ENCODE measurements at places on chromosomes 12 and 14.

DNA sequence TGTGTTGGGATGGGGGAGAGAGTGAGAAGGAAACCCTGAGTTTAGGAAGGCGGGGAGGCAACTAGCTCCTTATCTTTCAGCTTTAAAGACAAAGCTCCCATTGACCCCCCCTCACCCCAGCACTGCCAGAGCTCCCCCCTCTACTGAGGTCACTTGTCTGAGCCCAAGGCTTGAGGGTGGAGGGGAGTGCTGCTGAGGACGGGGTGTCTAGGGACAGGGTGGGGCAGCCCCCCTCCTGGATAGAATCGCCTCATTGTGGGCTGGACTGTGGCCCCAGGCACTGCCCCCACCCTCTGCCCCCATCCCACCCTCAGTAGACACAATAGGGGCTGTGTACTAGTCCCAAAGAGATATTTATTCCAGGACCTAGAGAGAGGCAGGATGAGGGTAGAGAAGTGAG lies 3.0 kb downstream of the ERBB3 start:
- no peak for DNase-seq

- no peak for DNase-seq
Observed at GRCh38 chr12:4445156-4446101, at the start of gene FGF6. TSS of gene FGF6 (minus strand) at chr12:4445815. CDS start at chr12:4445570, 245 bp downstream.

DNA sequence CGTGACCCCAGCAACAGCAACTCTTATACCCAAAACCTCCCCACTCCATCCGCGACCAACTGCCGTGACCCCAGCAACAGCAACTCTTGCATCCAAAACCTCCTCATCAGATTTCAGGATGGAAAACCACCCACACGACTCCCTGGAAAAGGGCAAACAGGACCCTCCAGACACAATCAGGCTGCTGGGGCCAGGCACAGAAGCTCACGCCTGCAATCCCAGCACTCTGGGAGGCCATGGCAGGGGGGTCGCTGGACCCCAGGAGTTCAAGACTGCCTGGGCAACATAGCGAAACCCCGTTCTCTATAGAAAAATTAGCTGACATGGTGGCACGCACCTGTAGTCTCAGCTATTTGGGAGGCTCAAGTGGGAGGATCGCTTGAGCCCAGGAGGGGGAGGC lies 19.7 kb downstream of the PGAM5 start:
- no peak for DNase-seq

- no peak for DNase-seq
Observed at GRCh38 chr14:61256826-61257468, 24.2 kb downstream of the TMEM30B start.

GRCh38 chr12:116777245-116777644 lies 39.1 kb downstream of the RNFT2 start:
- no peak for DNase-seq

DNA sequence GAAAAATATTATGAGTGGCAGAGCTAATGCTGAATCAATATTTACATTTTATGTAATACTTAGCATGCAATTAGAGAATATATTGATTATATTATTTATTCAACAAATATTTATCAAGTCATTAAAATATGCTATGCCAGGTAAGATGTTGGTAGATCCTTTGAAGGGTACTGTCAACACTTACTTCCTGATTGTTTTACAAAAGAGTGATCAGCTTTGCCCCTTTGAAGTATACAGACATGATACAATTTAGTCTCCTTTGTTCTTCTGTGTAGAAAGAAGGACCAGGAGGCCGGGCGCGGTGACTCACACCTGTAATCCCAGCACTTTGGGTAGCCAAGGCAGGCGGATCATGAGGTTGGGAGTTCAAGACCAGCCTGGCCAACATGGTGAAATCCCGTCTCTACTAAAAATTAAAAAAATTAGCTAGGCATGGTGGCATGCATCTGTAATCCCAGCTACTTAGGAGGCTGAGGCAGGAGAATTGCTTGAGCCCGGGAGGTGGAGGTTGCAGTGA lies 73.9 kb upstream of the IFNG-AS1 start:
- no peak for DNase-seq

DNA sequence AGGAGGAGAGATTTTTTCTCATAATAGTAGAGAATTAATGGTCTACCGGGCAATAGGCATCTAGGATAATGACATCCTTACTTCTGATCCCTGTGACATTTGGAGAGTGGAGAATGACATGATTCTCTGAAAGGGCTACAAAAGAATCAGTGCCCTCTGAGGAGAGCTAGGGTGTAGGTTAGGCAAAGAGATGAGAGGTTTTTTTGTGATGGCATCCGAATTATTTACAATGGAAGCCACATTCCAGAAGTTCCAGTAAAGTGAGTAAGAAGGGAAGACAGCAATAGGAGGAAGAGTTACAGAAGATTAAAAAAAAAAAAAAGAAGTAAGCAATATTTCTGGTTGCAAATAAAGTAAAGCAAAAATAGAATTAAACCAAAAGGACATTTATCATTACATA lies 478.0 kb downstream of the RMST start:
- DNase-seq, result no peak

- DNase-seq, result no peak
Observed at GRCh38 chr12:66119870-66120241, 10.7 kb downstream of the LLPH start.

DNA sequence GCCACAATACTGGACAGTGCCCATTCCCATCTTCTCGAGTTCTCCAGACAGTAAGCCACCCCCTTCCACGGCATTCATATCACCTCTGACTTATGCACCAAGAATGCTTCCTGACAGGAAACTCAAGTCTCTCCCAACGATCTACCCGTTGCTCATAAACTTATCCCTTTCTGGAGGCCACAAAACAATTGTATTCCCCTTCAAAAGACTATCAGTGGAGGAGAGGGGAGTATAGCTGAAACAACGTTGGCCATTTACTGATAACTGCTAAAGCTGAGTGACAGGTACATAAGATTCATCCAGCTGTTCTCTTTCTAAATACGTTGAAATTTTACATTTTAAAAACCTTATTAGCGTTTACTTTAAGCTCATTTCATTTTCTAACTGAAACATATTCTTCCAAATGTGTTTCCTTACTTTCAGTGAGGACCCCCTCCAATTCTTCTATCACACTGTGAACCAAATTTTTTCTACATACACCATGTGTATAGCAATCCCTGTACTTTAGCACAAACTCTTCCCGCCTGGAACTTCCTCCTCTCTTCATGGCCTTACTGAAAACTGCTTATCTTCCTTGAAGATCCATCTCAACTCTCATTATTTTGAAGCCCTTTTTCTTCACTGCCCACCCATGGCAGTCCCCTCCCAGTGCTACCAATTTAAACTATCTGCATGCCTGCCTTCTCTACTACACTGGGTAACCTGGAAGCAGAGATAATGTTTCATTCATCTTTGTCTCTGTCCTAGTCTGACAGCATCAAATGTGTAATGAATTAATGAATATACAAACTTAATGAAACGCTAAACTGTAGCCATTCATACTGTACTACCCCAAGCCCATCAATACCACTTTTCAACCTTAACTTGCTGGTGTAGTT lies 28.8 kb downstream of the ATXN2 start:
- no peak for DNase-seq

GRCh38 chr12:40028296-40028695 lies 77.6 kb downstream of the SLC2A13 start:
- no peak for DNase-seq

DNA sequence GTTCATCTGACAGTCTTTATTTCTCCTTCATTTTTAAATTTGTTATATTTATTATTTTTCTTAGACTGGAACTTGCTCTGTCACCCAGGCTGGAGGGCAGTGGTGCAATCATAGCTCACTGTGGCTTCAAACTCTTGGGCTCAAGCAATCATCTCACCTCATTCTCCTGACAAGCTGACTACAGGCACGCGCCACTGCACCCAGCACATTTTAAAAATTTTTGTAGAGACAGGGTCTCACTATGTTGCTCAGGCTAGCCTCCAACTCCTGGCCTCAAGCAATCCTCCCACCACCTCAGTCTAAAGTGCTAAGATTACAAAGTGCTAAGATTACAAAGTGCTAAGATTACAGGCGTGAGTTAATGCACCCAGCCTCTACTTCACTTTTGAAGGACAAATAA lies 96.6 kb downstream of the RALGAPA1 start:
- DNase-seq, result no peak

DNA sequence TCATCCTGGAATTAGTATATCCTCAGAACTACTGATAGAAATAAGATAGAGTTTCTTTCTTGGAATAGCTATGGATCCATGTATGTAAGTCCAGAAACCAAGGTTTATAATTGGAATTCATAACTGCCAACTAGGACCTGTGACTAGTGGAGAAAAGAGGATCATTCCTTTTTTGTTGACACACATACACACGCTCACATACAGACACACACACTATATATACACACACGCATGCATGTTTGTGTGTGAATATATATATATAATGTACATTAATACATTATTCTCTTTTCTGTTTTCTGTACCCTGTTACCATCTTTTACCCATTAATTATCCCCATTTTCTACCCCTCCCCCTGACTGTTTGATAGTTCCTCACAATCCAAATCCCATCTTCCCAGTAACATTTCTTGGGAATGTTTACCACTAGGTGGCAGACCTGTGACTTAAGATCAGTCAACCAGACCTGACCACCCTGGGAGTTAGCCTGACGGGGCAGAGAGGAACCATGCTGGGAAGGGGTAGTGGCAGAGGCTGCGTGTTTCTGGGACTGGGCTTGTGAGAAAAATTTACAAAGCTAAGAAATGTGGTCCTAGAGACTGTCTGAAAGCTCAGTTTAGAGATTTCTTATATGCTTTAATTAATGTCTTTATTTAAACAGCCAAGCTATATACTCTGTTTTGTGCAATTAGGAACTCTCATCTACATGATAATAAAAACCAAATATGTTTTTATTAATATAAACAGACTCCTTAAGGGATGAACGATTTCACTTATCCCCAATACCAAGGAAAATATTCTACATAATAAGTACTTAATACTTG lies 308.0 kb downstream of the PPFIA2 start:
- DNase-seq, result no peak

DNA sequence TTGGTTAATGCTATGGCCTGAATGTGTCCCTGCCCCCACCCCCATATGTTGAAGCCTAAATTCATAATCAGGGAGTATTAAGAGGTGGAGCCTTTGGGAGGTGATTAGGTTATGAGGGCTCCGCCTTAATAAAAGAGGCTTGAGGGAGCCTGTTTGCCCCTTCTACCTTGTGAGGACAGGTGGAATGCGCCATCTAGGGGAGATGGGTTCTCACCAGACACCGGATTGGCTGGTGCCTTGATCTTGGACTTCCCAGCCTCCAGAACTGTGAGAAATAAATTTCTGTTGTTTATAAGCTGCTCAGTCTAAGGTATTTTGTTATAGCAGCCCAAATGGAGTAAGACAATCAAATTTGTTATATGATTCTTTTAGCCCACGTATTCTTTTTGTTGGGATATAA lies 148.3 kb downstream of the PTCSC3 start:
- no peak for DNase-seq

GRCh38 chr12:69343357-69343756 lies 4.8 kb upstream of the LYZ start:
- no peak for DNase-seq

DNA sequence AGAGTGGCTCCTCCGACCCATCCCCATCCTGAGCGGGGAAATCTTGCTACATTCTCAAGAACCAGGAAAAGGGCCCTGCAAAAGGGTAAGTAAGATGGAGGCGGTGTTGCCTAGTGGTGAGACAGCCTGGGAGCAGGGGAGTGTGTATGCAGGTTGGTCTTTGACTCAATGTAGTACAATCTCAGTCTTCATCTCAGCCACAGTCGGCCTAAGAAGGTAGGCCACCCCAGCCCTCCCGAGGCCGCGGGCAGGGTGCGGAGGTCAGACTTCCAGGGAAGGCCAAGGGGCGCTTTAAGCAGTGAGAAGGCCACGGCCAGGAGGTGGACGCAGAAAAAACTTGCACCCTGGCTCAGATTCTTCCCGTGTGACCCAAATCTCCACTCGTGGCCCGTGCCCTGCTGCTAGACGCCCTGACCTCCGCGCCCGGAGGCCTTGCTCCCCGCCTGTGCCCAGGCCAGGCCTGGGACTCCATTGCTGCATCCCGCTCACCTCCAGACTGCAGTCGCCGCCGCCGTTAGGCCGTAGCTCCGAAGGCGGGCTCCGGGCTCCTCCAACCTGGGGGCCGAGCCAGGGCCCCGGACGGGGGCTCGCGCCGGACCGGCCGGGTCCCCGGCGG lies 435 bp downstream of the FOXM1 start:
- no peak for DNase-seq

DNA sequence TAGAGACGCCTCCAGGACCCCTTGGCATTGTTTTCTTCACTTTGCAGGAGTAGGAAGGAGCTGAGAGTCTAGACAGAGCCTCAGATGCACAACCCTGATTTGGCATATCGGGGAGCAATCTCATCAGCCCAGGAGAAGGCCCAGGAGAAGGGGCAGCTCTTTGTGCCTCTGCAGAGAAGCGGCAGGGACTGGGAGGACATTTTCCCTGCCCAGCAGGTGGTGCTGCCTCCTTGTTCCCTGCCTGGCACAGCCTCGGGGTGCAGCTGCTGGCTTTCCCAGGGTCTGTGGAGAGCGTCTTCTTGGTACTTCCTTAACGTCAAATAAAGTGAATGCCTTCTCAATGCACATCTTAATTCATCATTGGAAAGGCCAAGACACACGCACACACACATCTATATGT lies 419.5 kb downstream of the TMEM121 start:
- no peak for DNase-seq

DNA sequence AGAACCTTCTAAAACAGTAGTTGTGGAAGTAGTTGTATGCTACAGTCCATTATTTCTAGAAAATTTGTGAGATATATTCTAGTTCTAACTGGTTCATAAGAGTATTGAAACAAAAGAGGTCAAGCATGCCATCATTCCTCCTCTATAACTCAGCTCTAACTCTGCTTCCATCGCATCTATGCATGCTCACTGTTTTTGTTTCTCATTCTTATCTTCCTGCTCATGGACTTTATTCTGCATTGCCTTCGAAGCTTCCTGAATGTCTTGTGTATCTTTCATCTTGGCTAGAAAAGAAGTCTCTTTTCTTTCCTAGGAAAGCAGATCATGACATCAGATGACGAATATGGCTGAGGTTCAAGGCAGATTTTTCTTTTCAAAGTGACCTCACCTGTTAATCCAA lies 402 bp downstream of the LMNTD1 start:
- DNase-seq, result no peak

GRCh38 chr14:62662811-62663455 lies 382.3 kb downstream of the KCNH5 start:
- no peak for DNase-seq

DNA sequence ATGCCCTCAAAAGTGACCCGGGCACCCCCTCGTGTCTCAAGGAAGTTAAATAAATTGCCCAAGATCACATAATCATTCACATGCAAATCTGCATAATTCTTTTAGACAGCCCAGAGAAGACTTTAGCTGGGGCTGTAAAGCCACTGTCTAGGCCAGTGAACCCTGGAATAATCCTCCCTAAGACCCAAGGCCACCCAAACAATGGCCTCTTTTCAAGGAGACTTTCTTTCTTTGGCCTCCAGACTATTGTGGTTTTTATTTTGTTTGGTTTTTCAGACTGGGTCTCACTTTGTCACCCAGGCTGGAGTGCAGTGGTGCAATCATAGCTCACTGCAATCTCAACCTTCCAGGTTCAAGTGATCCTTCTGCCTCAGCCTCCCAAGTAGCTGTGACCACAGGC lies 10.6 kb downstream of the SVOP start:
- DNase-seq, result no peak

- no peak for DNase-seq
Observed at GRCh38 chr14:75363570-75364227, 64.1 kb upstream of the JDP2 start.

- no peak for DNase-seq
Observed at GRCh38 chr14:95523815-95524448, 7.5 kb upstream of the SYNE3 start.
